Mucosa of descending colon (tissue), 3 donors: ENCODE measurements at places on chromosomes 3 and 15.
A peak's percentile ranks its signal among the peaks of the same experiment; 100 is the strongest.

- no peak for DNase-seq
These were observed 186.7 kb downstream of the NLGN1 start for GRCh38 chr3:173584093-173584837.

DNA sequence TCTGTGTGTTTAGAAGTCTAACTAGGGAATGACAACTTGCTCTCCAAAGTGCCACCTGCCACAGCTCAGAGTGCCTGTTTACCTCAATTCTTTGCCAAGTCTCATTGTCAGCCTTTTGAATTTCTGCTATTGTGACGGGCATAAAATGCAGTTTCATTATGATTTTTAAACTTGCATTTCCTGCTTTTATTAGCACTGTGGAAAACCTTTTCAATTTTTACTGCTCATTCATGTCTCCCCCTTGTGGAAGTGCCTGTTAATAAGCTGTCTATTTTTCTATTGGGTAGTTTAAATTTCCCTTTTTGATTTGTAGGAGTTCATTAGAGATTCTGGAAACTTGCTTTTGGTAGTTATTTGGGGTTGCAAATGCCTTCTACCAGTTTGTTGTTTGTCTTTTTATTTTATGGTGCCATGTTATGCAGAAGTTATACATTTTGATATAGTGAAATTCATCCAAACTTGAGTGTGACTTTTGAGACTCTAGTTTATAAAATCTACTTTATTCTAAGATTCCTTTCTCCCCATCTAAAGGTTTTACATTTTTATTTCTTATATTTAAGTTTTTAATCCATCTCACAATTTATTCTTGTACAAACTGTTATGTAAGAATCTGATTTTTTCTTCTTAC lies 53.9 kb upstream of the FRMD4B start:
- DNase-seq, result no peak

GRCh38 chr3:158140396-158140795 lies 30.5 kb downstream of the RSRC1 start:
- no peak for DNase-seq

- DNase-seq, result no peak
These were observed 1.1 kb downstream of the CHD2 start for GRCh38 chr15:92901072-92901761.

DNA sequence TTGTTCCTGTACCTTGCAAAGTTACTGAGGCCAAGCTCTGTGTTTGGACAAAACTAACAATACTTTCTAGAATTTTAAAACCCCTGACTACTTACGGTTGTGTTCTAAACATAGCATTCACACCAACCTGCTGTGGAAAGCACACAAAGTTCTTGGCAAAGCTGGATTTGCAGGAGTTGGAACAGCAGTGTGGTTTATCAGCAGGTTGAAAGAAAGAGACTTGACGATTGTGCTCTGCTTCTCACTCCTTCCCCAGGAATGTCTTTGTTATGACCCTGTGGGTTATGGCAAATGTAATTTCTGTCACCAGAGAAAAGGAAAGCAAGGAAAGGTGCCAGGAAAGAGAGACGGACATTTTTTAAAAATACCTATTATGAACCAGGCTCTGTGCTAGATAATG lies 165.5 kb upstream of the TGFBR2 start:
- no peak for DNase-seq

DNA sequence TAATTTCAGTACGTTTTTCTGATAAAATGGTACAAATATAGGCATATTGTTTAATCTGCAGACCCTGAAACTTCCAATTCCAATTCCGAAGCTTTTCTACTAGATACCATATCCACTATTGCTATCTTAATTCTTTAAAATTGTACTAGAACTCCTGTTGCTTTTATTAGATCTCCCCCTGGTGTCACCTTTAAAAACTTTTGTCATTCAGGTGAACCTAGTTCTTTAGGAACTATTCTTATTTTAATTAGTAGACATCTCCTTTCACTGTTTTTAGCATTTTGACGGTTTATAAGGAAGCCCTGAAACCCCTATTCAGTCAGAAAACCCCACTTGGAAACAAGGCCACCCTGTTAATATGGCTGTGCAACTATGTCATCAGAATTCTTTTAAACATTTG lies 22.3 kb downstream of the C2CD4B start:
- DNase-seq, result no peak

DNA sequence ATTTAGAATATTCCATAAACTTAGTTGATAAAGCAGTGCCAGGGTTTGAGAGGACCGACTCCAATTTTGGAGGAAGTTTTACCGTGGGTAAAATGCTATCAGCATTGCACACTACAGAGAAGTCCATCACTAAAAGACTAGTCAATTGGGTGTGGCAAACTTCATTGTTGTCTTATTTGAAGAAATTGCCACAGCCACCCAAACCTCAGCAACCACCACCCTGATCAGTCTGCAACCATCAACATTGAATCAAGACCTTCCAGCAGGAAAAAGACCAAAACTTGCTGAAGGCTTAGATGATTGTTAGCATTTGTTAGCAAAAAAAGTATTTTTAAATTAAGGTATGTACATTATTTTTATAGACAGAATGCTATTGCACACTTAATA lies 60.5 kb downstream of the KLF13 start:
- DNase-seq, result peak; percentile 1

DNA sequence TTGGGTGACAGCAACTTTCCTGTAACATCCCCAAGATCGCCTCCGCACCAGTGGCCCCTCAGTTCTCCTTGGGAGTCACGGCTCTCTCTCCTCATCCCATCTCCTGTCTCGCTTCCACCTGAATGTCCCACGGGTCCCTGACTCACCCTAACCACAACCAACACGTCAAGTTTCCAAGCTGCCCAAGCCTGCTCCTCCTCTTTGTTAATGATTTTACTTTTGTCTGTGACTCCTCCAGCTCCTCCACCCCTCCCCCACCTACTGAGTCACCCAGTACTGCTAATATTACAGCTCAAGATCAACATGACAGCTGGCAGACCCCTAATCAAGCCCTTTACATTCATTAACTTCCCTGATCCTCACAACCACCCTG lies 39.3 kb downstream of the BDH1 start:
- DNase-seq, result no peak

DNA sequence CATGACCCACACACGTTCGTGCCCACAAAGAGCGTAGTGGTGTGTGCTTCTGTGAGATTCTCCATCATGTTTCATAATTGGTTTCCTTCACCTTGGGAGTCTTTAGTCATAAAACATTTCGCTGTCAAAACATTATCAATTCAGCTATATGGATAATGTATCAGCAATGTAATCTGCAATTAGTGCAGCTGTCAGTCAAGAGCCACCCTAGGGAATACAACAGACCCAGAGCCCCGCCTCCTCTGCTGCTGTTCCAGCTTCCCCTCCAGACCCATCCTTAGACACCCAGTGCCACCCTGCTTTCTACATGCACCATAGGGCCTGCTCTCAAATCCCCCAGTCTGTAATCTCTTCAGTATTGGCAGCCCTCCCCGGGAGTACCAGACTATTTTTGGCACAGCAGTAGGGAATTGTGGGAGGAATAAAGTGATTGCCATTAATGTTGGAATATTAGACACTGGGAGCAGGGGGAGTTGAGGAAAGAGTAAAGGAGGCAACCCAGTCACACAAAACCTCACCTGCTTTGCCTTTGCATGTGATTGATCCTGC lies 31.5 kb upstream of the C3orf80 start:
- no peak for DNase-seq

DNA sequence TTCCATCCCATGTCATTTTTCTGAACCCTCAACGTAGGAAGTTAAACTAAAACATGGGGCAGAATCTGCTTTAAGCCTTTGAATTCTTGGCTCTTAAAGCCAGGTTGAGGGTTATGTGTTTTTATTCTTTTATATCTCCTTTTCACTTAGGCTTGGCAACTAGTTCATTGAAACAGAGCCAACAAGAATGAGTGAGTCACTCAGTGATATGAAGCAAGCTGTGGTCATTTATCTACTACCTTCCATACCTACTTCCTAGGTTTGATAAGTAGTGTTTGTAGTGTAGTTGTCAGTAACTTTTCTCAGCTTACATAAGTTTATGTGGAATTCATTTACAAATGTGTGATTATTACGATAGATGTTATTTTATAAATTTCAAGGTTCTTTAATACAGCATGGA lies 67.4 kb downstream of the SNRPN start:
- no peak for DNase-seq

GRCh38 chr3:126656371-126657134 lies 1.6 kb upstream of the TXNRD3 start:
- DNase-seq, result no peak

DNA sequence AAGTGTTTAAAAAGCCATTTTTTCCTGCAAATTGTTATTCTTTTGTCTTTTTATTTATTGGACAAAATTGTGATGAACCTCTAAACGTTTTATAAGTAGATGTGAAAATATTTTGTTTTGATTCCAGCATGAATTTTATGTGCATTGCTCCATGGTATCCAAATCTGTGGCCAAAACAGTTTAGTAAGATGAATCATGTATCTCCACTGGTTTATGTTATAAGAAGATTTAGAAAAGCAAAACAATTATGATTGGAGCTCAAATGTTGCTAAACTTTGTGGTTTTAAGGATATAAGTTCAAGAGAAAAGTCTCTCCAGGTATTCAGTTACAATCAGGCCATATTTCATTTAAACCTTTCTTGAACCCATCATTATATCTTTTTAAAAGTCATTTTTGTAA lies 80.9 kb downstream of the NECTIN3 start:
- no peak for DNase-seq

DNA sequence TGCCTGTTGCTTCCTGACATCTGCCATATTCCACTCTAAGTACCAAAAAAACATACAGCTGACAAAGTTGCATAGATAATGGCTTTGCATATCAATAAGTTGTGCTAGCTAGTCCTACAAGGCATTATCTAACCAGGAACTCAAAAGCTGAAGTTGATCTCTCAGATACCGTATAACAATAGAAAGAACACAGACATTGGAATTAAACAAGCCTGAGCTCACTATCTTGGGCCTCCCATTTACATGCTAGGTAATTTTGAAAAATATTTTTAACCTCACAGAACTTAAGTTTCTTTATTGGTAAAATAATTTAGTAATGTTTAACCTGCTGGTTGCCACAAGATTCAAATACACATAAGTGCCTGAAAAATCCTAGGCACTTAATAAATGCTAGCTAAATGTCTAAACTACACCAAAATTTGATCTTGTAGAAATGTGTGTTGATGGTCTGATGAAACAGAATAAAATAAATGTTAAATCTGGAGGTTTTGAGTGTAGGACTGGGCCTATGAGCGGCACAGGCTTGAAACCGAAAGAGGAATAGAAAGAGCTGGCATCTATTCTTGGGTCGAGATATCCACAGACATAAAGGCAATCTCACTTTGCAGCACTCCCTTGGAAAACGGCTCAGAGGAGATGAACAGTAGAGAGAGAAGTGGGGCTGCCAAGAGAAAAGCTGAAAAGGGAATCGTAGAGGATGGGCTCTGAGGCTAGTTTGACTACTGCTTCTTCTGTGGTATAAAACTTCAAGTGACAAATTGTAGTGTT lies 29.9 kb upstream of the TTC14 start:
- DNase-seq, result no peak

GRCh38 chr3:59540241-59540640 lies 490.4 kb upstream of the CFAP20DC start:
- no peak for DNase-seq

DNA sequence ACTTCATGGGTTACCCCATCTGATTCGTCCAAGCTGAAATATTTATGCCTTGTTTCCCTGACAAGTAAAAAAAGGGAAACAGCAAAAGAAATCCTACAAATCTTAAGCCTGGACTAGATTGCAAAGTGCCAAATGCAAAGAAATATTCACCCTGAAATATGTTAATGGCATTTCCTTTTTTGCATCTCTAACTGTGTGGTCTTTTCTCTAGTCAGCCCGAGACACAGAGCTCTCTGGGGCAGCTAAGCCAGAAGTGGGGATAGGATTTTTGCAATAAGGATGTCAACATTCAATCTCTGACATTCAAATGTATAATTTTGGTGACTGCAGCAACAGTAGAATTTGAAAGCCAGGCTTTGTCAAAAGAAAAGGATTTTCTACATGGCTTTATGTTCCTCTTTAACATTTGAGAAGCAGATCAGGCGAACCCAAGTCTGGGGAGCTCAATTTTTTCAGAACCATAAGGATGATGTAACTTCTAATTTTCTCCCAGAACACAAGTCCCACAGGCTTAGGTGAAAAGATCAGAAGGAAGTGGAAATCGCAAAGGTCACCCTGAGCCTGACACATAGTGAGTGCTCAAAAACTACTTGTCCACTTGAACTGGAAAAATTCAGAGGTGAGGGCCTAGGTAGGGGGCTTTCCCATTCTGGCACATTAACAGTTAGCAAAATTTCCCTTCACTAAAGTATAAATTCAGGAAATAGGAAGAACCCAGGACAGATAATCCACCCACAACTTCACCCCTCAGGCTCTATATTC lies 28.2 kb upstream of the KCNMB3 start:
- DNase-seq, result no peak

- DNase-seq, result peak; percentile 65
These were observed 14.4 kb upstream of the TBL1XR1 start for GRCh38 chr3:177211503-177212277.

DNA sequence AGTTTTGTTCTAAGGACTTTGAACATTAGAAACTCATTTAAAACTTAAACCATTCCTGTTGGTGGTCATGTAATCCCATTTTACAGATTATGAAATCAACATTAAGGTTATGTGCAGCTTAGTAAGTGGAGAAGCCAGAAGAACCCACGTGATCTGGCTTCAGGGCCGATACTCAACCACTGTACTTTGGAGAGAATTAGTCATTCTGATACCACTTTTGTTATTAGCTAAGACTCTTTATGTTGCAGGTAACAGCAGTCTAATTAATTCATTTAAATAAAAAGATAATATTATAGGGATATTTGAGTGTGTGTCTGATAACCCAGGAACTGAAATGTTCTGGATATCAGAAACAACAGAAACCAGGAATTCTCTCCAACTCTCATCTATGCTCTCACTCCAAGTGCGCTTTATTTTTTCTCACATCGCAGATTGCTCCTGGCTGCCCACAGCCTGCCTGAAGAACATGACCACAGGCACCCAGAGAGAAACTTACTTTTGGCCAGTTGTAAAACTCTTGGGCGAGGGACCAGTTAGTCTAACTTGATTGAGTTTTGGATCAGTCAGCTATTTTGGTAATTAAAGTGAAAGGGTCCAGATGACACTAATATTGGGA lies 25.2 kb downstream of the UBE2E1 start:
- DNase-seq, result no peak

- DNase-seq, result peak; percentile 67
These were observed 30.2 kb downstream of the EIF4E3 start for GRCh38 chr3:71695000-71695482.

DNA sequence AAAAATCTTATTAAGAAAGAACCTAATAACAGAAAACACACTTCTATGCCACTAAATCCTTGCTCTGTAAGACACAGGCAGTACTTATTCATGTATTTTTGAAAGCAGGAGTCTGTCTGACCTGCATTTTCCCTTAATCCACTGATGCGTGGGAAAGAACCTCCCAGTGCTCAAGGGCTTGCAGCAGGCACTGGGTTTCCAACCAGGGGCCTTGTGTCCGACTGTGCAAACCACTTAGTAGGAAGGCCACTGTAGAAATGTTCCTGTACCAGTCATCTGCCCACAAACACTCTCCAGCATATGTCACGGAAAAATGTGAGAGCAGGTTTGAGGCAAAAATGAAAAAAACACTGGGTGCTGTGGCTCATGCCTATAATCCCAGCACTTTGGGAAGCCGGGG lies 12.4 kb downstream of the CXCR6 start:
- no peak for DNase-seq

GRCh38 chr15:75452865-75453702 lies 1.6 kb upstream of the SIN3A start:
- peak; percentile 76 for DNase-seq

GRCh38 chr3:189320511-189320910 lies 148.7 kb downstream of the TPRG1 start:
- DNase-seq, result no peak
